GM12891 (cell line): ENCODE measurements at places on chromosomes 2 and 18.

- no peak for DNase-seq
These were observed 364.8 kb downstream of the TGIF1 start for GRCh38 chr18:3814816-3815215.

- DNase-seq: no peak
These were observed 5.7 kb downstream of the TRABD2A start for GRCh38 chr2:84875213-84875560.

- DNase-seq: no peak
These were observed 212.2 kb upstream of the THUMPD2 start for GRCh38 chr2:39991298-39991697.

DNA sequence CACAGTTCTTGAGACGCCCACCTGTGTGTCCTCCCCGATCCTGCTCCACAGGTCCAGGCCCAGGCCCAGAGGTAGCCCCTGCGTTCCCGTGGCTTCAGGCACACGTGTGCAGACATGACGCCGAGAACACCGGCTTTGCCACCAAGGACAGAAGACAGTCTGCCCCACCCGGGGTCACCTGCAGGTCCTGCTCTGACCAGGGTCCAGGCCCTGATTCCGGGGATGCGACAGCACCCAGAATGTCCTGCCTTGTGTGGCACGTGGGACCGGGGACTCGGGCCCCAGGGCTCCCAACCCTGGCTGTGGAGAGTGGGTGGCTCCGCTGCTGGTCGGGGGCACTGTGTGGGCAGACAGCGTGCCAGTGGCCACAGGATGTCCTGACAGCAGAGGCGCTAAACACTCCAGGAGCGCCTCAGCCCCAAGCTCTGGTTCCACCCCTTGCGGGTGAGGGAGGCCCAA, 36.9 kb downstream of the ADI1 start:
- no peak for DNase-seq

DNA sequence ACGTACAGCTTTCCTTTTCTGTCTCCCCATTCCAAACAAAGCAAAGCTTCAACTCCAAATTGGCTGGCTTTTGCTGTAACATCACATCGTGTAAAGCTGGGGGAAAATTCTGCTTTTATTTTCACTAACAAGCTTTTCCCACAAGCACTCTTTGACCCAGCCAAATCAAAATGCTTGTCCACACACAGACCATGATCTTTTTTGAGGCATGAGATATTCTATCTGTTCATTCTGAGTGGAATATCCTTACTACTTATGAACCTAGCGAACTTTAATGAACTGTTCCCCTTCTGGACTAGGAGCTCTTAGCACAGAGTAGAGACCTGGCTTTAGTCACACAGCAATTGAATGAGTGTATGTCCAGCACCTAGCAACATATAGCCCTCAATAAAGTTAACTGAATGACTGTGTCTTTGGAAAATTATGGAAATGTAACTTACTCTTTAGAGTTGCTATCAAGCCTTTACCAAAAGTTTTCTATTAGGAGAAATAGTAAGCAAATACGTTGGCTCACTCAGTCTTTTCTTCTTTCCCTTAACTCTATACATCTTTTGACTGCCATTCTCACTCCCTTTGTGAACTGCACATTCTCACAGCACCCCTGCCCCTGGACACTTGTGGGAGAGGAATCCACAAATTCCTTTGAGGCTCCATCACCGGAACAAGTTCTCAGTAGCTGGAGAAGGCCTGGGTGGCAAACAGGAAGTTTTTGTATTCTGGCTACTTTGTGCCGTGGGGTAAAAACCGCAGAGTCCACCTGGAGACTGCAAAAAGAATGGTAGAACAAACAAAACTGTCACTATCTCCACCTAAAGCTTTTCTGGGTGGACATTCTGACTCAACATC, 1.3 kb upstream of the UBE2E3 start:
- no peak for DNase-seq

- no peak for DNase-seq
These were observed 40.6 kb downstream of the MOB4 start for GRCh38 chr2:197556456-197556855.

DNA sequence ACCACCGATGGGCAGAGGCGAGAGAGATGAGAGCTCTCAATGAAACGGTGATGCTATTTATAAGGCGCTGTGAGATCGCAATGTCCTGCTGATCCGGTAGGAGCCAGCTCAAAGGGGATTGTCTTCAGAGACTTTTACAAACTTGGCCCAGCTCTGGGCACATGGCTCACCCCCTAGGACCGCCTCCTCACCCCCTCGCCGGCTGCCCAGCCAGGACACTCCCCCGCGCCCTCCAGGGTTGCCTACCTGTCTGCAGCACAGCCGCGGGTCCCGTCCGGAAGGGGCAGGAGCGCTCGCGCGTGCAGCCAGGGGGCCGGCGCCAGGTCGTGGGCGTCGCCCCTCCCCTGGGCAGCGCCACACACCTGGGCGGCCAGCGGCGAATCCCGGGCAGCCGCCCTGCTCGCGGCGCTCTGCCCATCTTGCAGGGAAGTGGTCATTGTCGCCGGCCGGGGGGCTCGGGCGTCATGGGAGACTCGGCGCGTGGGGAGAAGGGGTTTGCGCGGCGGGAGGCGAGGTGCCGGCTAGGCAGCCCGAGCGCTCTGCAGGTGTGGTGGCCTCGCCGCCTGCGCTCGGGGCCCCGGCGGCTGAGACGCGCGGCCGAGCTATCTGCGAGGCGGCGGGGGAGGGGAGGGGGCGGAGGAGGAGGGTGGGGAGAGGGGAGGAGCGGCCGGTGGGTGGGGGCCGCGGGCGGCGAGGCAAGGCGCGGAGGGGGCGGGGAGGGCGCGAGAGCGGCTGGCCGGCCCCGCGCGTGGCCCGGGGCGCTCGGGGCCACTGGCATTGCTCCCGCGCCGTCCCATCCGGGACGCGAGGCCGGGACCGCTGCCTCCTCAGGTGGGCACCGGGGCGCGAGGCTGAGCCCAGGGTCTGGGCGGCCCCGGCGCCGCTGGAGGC, at the start of gene GRB14:
Gene GRB14 (minus strand): TSS at position 610 of the 891 bp plus-strand sequence. CDS start 173 bp downstream, at position 437.
- no peak for DNase-seq

- no peak for DNase-seq
These were observed 776 bp upstream of the SPEG start for GRCh38 chr2:219433666-219434467.

DNA sequence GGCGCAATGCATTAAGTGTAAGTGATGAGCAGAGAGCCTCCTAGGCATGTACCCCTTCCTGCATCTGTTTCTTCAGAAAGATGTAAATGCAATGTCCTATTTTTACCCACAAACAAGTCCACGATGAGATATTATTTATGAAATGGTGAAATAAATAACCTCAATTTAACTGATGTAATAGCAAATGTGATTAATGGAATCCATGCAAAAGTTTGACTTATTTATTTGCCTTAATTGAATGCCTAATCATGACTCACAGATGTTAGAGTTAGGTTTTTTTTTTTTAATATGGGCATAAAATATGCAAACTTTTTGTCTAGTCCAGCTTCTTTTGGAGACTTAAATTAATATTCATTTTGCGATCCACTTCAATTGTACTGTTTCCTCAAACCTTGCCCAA, 67.7 kb upstream of the ITGA4 start:
- no peak for DNase-seq

- peak; percentile 70 for DNase-seq
These were observed at the start of gene RNPEPL1 for GRCh38 chr2:240567872-240568677. Gene RNPEPL1 (plus strand): TSS chr2:240568484. CDS start chr2:240568587, 103 bp downstream.

DNA sequence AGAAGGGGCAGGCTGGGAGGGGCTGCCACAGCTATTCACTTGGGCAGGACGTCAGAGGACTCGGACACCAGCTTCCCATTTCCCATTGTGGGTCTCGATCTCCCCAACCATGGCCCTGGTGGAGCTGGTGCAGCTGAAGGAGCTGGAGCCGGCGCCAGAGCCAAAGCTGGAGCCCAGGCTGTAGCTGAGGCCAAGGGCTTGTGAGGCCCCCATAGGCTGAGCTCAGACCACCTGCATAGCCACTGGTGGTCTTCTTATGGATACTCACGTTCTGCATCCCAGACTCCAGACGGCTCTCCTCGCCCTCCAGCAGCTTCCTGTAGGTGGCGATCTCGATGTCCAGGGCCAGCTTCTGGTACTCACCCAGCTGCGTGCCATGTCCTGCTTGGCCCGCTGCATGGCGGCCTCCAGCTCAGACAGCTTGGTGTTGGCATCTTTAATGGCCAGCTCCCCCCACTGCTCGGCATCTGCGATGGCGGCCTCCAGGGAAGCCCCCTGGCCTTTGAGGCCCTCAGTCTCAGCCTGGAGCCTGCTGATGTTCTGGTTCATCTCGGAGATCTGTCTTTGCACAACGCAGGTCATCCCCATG, 6.0 kb upstream of the CDK5R2 start:
- no peak for DNase-seq

DNA sequence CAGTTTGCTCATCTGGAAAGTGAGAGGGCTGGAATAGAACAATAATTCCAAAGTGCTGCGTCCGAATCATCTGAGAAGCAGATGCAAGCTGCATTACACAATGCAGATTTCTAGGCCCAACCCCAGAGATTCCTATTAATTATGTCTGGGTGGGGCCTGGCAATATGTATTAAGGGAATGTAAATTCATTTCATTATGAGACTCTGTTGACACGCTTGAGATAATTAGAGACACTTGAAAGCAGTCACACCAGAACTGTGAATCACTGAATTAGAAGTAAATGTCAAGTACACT, 54.7 kb upstream of the HK2 start:
- no peak for DNase-seq

GRCh38 chr2:7037340-7038333, 120.4 kb downstream of the RNF144A start:
- DNase-seq: peak; percentile 52

GRCh38 chr2:118197011-118197675, 108.9 kb downstream of the INSIG2 start:
- no peak for DNase-seq
